ENCODE measurements at places on chromosomes 7 and 10. TPM values are rescaled to one million over a fixed set of nuclear protein-coding genes. Genes with fewer than 3 reads are reported as not detected.
A peak's percentile ranks its signal among the peaks of the same experiment; 100 is the strongest.

DNA sequence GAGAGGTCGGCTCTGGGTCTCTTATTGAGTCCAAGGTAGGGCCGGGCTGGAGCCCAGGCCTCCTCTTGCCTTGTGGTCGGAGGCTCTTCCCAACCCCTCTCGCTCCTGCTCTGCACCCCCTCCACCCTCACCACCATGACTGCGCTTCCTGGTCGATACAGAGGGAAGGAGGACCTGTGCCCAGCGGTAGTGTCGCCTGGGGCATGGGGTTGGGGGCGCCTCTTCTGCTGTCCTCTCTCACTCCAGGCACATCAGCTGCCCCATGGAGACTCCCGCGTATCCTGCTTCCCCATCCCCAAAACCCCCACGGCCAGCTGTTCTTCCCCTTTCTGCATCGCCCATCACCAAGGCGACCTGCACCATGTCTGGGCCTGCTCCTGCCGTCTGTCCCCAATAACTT lies 44.4 kb downstream of the TMEM270 start:
- no peaks in the 10 kb centered on the region for H3K36me3 ChIP-seq
- no peaks in the 10 kb centered on the region for H3K27me3 ChIP-seq
- no peak overlapping the region for H3K27ac ChIP-seq
- no peak for DNase-seq
- peaks cover 14% of the 10 kb centered on the region for H3K4me1 ChIP-seq

DNA sequence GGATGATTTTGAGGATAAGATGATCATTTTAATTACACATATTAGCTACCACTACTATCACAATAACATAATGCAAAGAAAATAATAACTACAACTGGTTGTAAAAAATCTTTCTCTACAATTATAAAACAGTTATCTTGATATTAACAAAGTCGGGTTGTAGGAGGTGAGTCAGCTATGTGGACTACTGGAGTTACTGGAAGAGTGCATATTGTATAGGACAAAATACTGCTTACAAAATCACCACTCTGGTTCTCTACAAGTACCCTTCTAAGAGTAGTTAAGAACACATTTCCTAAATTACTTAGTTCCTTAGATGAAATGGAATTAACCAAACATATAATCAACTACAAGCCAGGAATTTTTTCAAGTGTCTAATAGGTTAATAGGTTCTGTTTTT lies 74.1 kb downstream of the HYCC1 start:
- no peak overlapping the region for H3K27ac ChIP-seq
- no peak overlapping the region for H3K4me3 ChIP-seq
- H3K4me1 ChIP-seq = no peaks in the 10 kb centered on the region
- no peaks in the 10 kb centered on the region for H3K36me3 ChIP-seq
- H3K27me3 ChIP-seq = peaks cover 2% of the 10 kb centered on the region

DNA sequence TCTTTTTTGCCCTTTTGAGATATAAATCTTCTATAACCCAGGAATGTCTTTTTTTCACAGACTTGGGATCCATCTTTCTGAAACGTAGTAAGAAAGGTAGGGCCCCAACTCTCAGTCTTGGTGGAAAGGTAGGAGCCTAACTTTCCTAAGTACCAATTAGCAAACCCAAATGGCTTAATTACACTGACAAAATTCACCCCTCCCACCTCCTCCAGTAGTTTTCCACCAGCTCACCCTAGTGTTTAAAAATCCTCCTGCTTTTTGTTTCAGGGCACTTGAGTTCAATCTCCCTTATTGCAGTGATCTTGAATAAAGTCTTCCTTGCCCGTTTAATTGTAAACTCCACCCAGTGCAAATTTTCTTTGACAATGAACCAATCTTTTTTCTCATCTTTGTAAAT lies 600.0 kb downstream of the PHTF2 start:
- no peak overlapping the region for H3K27ac ChIP-seq
- no peaks in the 10 kb centered on the region for H3K4me1 ChIP-seq
- H3K4me3 ChIP-seq = no peak overlapping the region
- DNase-seq = no peak
- no peaks in the 10 kb centered on the region for H3K36me3 ChIP-seq

DNA sequence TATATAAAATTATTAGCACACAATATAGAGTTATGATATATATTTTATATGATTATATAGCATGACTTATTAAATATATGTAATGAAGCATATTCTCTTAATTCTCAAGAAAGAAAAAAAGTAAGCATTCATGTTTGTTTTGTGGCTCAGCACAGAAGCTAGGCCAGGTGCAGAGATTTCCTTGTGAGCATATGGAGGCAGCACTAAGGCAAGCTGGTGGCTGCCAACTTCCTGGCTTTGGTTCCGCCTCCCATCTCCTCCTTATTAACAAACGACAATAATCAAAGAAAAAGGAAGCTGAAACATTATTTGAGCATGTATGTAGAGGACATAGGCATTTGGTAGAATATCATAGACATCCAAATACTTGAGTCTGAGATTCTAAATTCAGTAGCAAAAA lies 130.3 kb downstream of the ST7 start:
- no peak overlapping the region for H3K27ac ChIP-seq
- H3K27me3 ChIP-seq = no peaks in the 10 kb centered on the region
- no peak for DNase-seq
- peaks cover 36% of the 10 kb centered on the region for H3K4me1 ChIP-seq
- H3K36me3 ChIP-seq = no peaks in the 10 kb centered on the region
- no peak overlapping the region for H3K4me3 ChIP-seq

DNA sequence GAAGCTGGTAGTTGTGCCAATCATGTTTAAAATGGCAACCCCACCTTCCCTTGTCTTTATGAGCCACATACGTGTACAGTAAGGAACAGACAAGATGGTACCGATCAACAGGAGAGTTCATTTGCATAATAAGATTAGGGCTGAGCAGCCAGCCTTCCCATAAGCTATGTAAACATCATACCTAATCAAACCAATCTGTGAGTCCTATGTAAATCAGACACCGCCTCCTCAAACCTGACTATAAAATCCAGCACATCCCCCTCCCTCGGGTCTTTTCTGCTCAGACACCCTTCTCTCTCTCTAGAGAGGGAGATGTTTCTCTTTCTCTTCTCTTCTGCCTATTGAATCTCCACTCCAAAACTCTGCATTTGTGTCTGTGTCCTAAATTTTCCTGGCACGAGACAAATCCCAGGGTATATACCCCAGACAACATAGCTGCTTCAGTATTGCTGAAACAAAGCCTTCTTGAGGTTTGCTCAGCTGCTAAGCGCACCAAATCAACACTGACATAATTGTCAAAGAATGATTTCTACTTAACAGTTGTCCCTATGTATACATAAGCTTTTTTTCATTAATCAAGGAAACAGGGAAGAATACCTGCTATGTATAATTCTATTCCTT lies 279.2 kb downstream of the THSD7A start:
- no peak overlapping the region for H3K4me3 ChIP-seq
- H3K27me3 ChIP-seq = no peaks in the 10 kb centered on the region
- no peaks in the 10 kb centered on the region for H3K4me1 ChIP-seq
- no peaks in the 10 kb centered on the region for H3K36me3 ChIP-seq
- no peak for DNase-seq

The GRID1 gene
- not detected for polyA plus RNA-seq

The ANKRD7 gene
- polyA plus RNA-seq = not detected

DNA sequence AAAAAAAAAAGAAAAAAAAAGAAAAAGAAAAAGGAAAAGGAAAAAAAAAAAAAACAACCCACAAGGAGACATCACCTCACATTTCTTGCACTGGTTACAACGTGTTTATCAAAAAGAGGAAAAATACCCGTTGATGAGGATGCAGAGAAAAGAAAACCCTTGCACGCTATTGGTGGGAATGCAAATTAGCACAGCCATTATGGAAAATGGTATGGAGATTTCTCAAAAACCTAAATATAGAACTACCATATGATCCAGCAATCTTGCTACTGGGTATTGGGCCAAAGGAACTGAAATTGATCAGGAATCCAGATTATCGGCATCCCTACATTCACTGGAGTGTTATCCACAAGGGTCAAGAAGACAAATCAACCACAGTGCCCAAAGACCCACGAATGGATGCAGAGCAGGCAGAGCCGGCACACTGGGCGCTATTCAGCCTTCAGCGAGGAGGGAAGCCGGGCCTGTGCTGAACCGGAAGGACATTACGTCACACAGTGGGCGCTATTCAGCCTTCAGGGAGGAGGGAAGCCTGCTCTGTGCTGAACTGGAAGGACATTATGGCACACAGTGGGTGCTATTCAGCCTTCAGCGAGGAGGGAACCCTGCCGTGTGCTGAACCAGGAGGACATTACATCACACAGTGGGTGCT lies 258.7 kb downstream of the ZMYND11 start:
- H3K27ac ChIP-seq = peak overlapping the region; percentile 51
- no peaks in the 10 kb centered on the region for H3K27me3 ChIP-seq
- no peak overlapping the region for H3K4me3 ChIP-seq
- DNase-seq = no peak
- H3K36me3 ChIP-seq = no peaks in the 10 kb centered on the region

- no peaks in the 10 kb centered on the region for H3K4me1 ChIP-seq
- DNase-seq = no peak
- H3K27ac ChIP-seq = no peak overlapping the region
Measured at GRCh38 chr10:33553748-33554571, 219.5 kb upstream of the NRP1 start.

- no peaks in the 10 kb centered on the region for H3K36me3 ChIP-seq
- H3K27me3 ChIP-seq = peaks cover 4% of the 10 kb centered on the region
- H3K4me3 ChIP-seq = no peak overlapping the region
- no peak for DNase-seq
- H3K4me1 ChIP-seq = no peaks in the 10 kb centered on the region
Measured at GRCh38 chr7:155426543-155427410, 31.2 kb upstream of the EN2 start.

DNA sequence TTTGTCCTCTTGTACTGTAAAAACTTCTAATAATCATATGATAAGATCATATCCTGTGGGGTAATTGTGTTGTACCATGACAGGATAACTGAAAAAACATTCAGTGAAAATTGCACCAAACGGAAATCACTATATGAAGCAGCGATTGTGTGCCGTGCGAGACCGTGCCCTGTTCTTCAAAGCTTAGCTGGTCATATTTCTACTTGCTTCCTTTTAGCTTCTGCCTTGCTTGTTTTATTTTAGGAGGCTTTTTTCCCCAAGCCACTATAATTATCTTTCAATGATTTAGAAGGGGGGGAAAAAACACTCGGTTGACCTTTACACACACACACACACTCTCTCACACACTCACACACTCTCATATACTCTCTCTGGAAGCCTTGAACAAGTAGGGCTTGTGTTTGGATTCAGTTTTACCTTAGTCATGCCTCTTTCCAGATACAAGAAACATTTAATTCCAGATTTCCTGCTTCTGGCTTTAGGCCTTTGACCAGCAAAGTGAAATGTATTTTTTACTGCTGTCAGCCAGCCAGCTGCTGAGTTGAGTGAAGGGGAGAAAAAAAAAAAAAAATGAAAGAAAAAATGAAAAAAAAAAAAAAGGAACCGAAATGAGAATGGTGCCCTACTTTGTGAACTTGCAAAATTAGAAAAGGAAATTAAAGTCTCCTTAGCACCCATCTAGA lies 181.4 kb downstream of the ARID5B start:
- peaks cover 27% of the 10 kb centered on the region for H3K4me1 ChIP-seq
- peak; percentile 54 for DNase-seq
- H3K36me3 ChIP-seq = peaks cover 10% of the 10 kb centered on the region
- no peaks in the 10 kb centered on the region for H3K27me3 ChIP-seq
- peak overlapping the region; percentile 55 for H3K27ac ChIP-seq
- peak overlapping the region; percentile 14 for H3K4me3 ChIP-seq

GRCh38 chr7:108147031-108147563 lies 16.9 kb upstream of the LAMB4 start:
- no peak overlapping the region for H3K4me3 ChIP-seq
- H3K27me3 ChIP-seq = peaks cover 3% of the 10 kb centered on the region
- no peak for DNase-seq
- no peaks in the 10 kb centered on the region for H3K4me1 ChIP-seq
- no peaks in the 10 kb centered on the region for H3K36me3 ChIP-seq

GRCh38 chr10:91354166-91355075 lies 55.7 kb upstream of the HECTD2 start:
- no peak overlapping the region for H3K27ac ChIP-seq
- no peak for DNase-seq
- no peaks in the 10 kb centered on the region for H3K4me1 ChIP-seq
- H3K27me3 ChIP-seq = no peaks in the 10 kb centered on the region
- no peak overlapping the region for H3K4me3 ChIP-seq

GRCh38 chr10:115432188-115432819 lies 339.1 kb downstream of the ATRNL1 start:
- no peaks in the 10 kb centered on the region for H3K4me1 ChIP-seq
- no peak overlapping the region for H3K4me3 ChIP-seq
- no peaks in the 10 kb centered on the region for H3K36me3 ChIP-seq
- no peak for DNase-seq
- no peaks in the 10 kb centered on the region for H3K27me3 ChIP-seq

The OLAH gene
- polyA plus RNA-seq = 0.09 TPM

The PLAC9 gene
- not detected for polyA plus RNA-seq

DNA sequence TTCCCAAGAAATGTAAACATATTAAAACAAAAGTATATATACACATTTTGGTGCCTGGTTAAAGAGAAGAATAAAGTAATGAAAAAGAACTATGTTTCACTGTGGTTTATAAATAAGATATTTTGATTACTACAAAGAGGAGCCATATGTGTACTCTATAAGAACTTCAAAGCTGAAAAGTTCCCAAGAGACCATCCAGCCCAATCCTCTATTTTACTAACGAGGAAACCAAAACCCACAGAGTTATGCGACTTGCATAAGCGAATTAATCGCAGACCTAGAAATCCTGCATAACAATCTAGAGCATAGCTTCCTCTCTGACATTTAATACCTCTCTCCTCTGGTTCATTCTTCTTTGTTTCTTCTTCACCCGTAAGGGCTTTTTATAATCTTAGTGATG lies 937.1 kb downstream of the CNTNAP2 start:
- H3K4me1 ChIP-seq = no peaks in the 10 kb centered on the region
- no peak overlapping the region for H3K27ac ChIP-seq
- DNase-seq = no peak
- H3K36me3 ChIP-seq = no peaks in the 10 kb centered on the region
- H3K4me3 ChIP-seq = no peak overlapping the region

DNA sequence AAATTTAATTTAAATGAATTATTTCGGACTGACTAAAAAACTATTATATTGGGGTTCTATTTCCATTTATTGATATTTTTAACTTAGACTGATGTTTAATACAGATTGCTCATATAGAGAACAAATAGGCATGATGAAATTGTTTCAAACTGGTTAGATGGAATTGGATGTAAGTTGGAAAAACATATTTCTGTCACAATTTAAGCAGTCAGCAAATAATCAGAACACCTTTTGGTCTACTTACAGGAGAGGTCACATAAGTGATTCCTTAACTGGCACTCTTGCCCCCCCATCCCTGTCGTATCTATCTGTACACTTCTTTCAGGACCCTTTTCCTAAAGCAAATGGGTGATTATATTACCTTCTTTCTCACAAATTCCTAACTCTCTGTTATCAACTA lies 138.4 kb downstream of the PLXDC2 start:
- H3K4me1 ChIP-seq = no peaks in the 10 kb centered on the region
- no peaks in the 10 kb centered on the region for H3K27me3 ChIP-seq
- DNase-seq = no peak
- no peak overlapping the region for H3K4me3 ChIP-seq

DNA sequence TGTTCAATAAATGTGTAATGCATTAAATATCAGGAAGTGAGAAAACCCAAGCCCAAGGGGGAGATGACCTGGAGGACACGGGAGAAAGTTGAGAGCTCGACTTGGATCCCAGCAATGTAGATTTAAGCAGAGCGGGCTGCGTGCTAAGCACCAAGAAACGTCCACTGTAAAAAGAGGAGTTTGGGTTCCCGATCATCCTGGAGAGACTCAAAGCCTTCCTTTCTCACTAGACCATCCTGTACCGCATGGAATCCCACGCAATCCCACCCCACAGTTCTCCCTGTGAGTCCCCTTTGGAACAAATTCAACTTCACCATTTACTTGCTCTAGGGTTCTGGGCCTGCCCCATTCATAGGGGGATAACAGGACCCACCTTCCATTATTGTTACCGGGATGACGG lies 2.4 kb downstream of the TRPV6 start:
- no peaks in the 10 kb centered on the region for H3K27me3 ChIP-seq
- no peaks in the 10 kb centered on the region for H3K4me1 ChIP-seq
- H3K36me3 ChIP-seq = no peaks in the 10 kb centered on the region
- no peak overlapping the region for H3K27ac ChIP-seq
